ENCODE measurements at places on chromosomes 6 and 20.
A peak's percentile ranks its signal among the peaks of the same experiment; 100 is the strongest.

DNA sequence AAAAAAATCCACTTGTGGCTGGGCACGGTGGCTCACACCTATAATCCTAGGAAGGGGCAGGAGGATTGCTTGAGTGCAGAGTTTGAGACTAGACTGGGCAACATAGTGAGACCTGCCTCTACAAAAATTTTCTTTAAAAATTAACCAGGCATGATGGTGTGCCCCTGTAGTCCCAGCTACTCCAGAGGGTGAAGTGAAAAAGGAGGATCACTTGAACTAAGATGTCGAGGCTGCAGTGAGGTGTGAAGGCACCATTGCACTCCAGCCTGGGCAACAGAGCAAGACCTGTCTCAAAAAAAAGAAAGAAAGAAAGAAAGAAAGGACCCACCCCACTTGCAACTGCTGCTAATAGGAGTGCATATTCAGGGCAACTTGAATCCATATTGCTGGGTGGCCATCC lies 13.7 kb upstream of the SNX3 start:
- peaks cover 26% of the 10 kb centered on the region for H3K4me1 ChIP-seq
- H3K27ac ChIP-seq = no peak overlapping the region
- H3K36me3 ChIP-seq = no peaks in the 10 kb centered on the region

GRCh38 chr6:126100386-126100785 lies 114.0 kb downstream of the TRMT11 start:
- H3K27ac ChIP-seq = no peak overlapping the region
- no peak for DNase-seq
- peaks cover 3% of the 10 kb centered on the region for H3K4me1 ChIP-seq
- peaks cover 8% of the 10 kb centered on the region for H3K36me3 ChIP-seq
- H3K4me3 ChIP-seq = no peak overlapping the region

- H3K36me3 ChIP-seq = no peaks in the 10 kb centered on the region
- H3K27me3 ChIP-seq = peaks cover 11% of the 10 kb centered on the region
- no peak overlapping the region for H3K4me3 ChIP-seq
- no peak for DNase-seq
- no peaks in the 10 kb centered on the region for H3K4me1 ChIP-seq
Observed at GRCh38 chr6:168404560-168404959, 36.4 kb upstream of the SMOC2 start.

GRCh38 chr6:162019349-162019748 lies 708.2 kb downstream of the PRKN start:
- H3K27ac ChIP-seq = no peak overlapping the region
- no peaks in the 10 kb centered on the region for H3K27me3 ChIP-seq
- no peak overlapping the region for H3K4me3 ChIP-seq
- DNase-seq = no peak
- H3K4me1 ChIP-seq = peaks cover 1% of the 10 kb centered on the region

DNA sequence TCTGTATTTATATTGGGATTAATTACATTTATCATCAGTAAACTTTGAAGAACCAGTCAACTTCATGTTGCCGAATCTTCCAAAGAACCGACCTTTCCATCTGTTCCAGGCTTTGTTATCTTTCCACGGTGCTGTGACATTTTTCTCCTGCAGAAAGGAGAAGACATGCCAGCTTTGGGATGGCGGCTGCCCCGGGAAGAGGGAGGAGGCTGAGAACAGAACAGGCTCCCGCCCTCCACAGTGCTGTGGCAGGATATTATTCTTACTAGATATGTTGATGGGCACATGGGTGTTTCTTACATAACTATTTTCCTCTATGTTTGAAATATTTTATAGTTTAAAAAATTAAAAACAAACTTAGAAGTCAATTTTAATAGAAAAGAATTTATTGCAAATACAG lies 44.9 kb downstream of the GINS1 start:
- H3K4me3 ChIP-seq = no peak overlapping the region
- no peaks in the 10 kb centered on the region for H3K4me1 ChIP-seq
- no peaks in the 10 kb centered on the region for H3K27me3 ChIP-seq
- H3K27ac ChIP-seq = no peak overlapping the region
- no peak for DNase-seq

DNA sequence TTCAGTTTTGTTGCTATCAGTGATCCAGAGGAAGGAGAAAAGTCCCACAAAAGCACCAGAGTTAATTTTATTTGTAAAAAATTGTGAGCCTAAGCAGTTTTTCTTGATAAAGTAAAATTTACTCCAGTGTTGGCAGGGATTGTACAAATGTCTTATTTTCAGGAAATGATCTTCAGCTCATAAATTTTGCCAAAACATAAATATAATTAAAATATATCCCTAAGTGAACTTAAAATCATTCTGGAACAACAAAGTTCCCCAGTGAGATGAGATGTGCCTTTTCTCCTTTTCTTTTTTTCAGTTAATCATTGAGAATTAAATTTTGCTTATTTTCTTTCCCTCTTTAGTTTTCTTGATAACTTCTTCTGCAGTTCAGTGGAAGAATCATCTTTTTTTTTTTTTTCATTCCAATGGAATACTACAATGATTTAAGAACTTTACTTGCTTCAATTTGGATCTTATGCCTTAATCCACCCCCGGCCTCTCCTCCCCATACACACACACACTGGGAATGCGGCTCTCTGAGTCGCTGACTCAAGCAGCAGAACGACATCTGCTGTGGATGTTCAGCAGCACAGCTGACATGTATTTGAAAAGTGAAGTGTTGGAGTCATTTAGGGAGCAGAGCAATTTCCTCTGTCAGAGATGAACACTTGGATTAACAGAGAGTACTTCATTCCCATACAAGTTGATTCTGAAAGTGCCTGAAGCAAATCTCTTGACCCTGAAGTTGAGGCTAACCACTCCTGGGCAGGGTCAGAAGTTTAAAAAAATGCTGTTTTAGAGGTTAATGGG lies 27.7 kb upstream of the LAMA4 start:
- no peaks in the 10 kb centered on the region for H3K36me3 ChIP-seq
- no peak overlapping the region for H3K27ac ChIP-seq
- H3K4me1 ChIP-seq = no peaks in the 10 kb centered on the region
- no peak for DNase-seq
- H3K27me3 ChIP-seq = no peaks in the 10 kb centered on the region

DNA sequence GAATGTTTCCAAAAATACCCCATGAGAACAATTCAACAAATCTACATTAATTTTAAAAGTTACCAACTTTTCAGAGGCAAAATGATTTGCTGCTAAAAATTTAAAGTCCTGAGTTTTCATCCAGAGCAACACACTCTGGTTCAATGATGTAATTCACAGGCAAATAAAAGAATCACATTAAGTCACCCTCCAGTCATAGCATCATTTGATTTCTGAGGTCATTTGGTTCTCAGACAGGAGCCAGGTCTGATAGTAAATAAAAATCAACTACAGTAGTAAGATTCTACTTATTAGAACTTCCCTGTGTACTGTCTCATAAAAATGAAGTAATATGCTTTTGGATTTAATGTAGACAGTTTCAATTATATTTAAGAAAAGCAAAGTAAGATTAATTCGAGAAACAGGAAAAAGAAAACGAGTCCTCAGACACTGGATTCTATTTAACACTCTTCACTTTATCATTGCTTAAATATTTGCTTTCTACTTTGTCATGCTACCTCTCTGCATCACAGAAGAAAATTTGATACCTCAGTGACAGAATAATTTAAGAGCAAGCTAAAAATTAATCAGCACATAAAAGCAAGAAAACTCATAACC lies 25.8 kb downstream of the MAP7 start:
- no peaks in the 10 kb centered on the region for H3K36me3 ChIP-seq
- no peak for DNase-seq
- H3K4me3 ChIP-seq = no peak overlapping the region
- H3K27ac ChIP-seq = no peak overlapping the region

DNA sequence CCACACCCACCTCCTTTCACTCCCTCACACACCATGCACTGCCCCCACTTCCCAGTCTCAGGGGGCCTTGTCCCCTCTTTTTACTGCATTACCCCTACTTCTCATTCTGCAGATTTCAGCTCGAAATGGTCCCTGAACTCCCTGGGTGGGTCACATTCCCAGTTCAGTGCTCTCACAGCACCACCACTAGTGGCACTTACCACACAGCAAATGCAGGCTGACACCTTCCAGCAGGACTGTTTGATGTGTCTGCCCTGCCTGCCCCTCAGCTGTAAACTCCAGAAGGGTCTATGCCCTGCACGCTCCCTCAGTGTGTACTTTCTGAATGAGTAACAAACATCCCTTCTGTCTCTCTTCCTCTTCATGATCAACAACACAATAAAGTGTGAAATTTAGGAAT lies 4.0 kb downstream of the DYNLT1 start:
- no peaks in the 10 kb centered on the region for H3K27me3 ChIP-seq
- no peak for DNase-seq
- H3K36me3 ChIP-seq = no peaks in the 10 kb centered on the region
- peaks cover 44% of the 10 kb centered on the region for H3K4me1 ChIP-seq
- H3K27ac ChIP-seq = no peak overlapping the region

- H3K36me3 ChIP-seq = no peaks in the 10 kb centered on the region
- H3K4me3 ChIP-seq = no peak overlapping the region
- no peak overlapping the region for H3K27ac ChIP-seq
- no peaks in the 10 kb centered on the region for H3K27me3 ChIP-seq
- DNase-seq = no peak
Observed at GRCh38 chr6:81978230-81978629, 225.7 kb upstream of the TENT5A start.

DNA sequence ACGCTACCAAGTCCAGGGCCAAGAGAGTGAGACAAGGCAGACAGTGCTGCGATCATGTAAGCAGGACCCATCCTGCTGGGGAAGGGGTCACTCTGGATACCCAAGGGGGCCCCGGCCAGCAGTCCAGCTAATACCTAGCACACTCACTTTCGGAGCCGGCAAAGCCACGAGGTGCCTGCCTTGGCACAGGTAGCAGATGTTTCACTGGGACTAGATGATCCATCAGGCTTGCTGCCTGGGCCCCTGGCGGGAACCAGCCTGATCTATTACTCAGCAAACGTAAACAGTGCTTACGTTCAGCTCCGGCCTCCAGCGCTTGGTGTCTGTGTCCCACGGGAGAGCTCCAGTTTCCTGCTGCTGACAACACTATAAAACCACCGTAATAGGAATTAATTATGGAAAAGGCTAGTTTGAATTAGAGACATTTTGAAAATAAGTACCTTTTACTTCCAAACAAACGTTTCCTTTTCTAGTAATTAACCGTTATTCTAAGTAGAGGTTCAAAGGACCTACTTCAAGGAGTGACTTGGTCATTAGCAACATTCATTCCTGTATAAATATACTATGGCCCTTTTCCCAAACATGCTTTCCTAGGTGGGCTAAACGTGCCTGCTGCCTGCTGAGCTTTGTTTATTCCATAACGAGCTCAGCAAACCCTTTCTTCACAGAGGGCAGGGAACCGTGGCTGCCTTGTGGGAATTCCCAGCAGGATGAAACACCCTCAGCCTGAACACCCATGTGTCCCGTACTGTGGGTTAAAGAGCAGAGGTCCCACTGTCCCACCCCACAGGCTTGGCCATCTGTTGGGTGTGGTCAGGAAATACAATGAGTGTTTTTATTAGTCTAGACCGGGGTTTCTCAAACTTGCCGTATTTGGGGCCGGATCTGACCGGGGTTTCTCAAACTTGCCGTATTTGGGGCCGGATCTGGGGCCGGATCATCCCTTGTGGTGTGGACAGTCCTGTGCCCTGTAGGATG lies 18.4 kb downstream of the SLC22A23 start:
- peaks cover 6% of the 10 kb centered on the region for H3K36me3 ChIP-seq
- DNase-seq = peak; percentile 68
- peaks cover 44% of the 10 kb centered on the region for H3K4me1 ChIP-seq
- peak overlapping the region; percentile 5 for H3K4me3 ChIP-seq
- peak overlapping the region; percentile 28 for H3K27ac ChIP-seq

- no peak for DNase-seq
- H3K36me3 ChIP-seq = no peaks in the 10 kb centered on the region
- no peaks in the 10 kb centered on the region for H3K4me1 ChIP-seq
- no peak overlapping the region for H3K27ac ChIP-seq
- no peaks in the 10 kb centered on the region for H3K27me3 ChIP-seq
Observed at GRCh38 chr6:29531668-29532067, 27.9 kb downstream of the UBD start.

- H3K27ac ChIP-seq = no peak overlapping the region
- H3K36me3 ChIP-seq = no peaks in the 10 kb centered on the region
- no peak for DNase-seq
- H3K4me3 ChIP-seq = no peak overlapping the region
- no peaks in the 10 kb centered on the region for H3K27me3 ChIP-seq
- H3K4me1 ChIP-seq = no peaks in the 10 kb centered on the region
Observed at GRCh38 chr6:804771-805170, 111.8 kb upstream of the EXOC2 start.

- H3K36me3 ChIP-seq = no peaks in the 10 kb centered on the region
- H3K27ac ChIP-seq = no peak overlapping the region
- DNase-seq = peak; percentile 74
- peak overlapping the region; percentile 63 for H3K4me3 ChIP-seq
- H3K4me1 ChIP-seq = peaks cover 32% of the 10 kb centered on the region
Observed at GRCh38 chr6:85865420-85866369, 223.0 kb upstream of the SYNCRIP start.

DNA sequence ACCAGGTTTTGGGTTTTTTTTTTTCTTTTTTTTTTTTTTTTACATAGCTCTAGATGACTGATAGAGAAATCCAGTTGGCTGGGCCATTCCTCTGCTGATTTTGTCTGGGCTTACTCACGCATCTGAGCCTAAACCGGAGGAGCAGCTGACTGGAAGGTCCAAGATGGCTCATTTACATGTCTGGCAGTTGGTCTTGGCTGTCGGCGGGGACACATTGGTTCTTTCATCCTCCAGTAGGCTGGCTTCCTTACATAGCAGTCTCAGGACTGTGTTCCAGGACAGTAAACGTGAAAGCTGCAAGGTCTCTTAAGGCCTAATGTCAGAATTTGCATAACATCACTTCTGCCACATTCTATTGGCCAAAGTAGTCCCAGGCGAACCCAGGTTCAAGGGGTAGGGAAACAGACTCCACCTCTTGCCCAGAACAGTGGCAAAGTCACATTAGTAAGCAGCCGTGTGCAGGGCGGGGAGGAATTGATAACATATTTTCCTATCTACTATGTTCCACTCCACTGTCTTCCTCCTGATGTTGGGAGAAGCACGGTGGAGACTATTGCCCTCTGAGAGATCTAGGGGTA lies 87.0 kb downstream of the CDH22 start:
- no peaks in the 10 kb centered on the region for H3K36me3 ChIP-seq
- no peak overlapping the region for H3K27ac ChIP-seq
- peaks cover 37% of the 10 kb centered on the region for H3K27me3 ChIP-seq
- H3K4me3 ChIP-seq = no peak overlapping the region

- H3K4me3 ChIP-seq = no peak overlapping the region
- no peaks in the 10 kb centered on the region for H3K27me3 ChIP-seq
- no peak overlapping the region for H3K27ac ChIP-seq
Observed at GRCh38 chr20:44319839-44320422, 8.9 kb upstream of the FITM2 start.

DNA sequence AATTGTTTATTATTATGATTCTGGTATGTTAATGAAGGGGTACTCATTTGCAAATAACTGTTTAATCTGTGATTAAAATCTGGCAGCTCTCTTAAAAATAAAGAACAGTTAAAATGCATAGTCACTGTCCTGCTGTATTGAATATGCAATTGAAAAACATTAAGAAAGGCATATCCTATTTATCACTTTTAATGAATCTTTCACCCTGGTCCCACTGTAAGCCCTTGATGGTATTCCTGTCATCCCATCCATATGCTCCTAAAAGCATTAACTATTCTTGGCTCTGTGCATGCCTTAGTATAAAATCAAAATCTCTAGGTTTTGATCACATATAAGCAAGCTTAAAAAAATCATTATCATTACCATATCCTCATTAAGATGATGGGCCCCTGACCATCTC lies 411.0 kb upstream of the SOX4 start:
- no peaks in the 10 kb centered on the region for H3K27me3 ChIP-seq
- H3K27ac ChIP-seq = no peak overlapping the region
- H3K36me3 ChIP-seq = no peaks in the 10 kb centered on the region
- no peaks in the 10 kb centered on the region for H3K4me1 ChIP-seq
